ENCODE measurements at places on chromosomes 7 and 10.
A peak's percentile ranks its signal among the peaks of the same experiment; 100 is the strongest.

DNA sequence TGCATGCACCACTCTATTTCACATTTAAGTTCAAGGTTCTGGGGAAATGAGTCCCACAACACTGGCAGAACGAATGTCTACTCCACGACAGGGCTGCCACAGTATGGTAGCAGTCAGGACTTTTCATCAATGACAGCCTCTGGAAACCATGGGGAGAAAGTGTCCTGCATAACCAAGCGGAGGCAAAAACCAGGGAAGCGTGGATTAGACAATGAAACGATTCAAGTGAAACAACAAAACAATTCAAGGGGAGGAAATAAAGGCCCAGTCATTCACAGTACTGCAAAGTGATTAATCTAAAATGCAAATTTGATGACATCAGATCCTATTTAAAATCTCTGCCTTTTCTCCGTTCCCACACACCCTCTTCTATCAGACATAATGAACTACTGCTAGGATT is 168.2 kb downstream of the DPY19L1 start:
- no peak for DNase-seq

DNA sequence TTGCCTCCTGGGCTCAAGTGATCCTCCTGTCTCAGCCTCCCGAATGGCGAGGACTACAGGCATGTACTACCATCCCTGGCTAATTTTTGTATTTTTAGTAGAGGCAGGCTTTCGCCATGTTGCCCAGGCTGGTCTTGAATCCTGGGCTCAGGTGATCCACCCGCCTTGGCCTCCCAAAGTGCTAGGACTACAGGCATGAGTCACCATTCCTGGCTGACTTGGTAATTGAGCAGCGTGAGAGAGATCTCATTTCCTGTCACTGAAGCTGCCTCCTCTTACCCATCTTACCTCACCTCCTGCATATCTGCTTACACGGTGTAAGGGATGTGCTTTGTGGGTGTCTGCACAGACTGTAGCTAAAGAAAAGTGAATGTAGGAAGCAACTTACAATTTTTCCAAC is 9.7 kb downstream of the IFIT3 start:
- DNase-seq: no peak

GRCh38 chr10:34185998-34186397 is 629.1 kb downstream of the PARD3 start:
- no peak for DNase-seq

DNA sequence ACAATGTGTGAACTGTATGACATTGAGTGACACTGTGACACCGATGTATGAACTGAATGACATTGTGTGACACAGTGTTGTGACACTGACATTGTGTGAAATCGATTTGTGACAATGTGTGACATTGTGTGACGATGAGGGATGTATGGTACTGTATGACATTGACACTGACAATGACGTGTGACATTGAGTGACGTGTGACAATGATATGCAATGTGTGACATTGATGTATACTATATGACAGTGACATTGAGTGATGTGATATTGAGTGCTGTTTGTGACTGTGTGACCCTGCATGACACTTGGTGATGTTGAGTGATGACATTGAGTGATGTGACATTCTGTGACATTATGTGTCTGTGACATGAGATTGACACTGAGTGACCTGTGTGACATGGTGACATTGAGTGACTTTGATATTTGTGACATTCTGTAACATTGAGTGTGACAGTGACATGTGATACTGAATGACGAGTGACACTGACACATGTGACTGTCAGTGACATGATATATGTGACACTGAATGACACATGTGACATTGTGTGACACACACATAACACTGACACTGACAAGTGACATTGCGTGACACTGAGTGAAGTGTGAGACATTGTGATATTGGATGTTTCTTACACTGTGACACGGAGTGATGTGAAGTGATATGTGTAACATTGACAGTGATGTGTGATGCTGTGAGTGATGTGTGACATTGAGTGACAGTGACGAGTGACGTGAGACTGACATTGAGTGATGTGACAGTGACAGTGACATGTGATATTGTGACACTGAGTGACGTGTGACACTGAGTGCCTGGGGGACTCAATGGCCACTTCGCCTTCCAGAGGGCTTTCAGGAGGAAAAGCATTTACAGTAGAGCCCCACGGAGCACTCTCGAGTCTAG is 167.5 kb downstream of the PRKAG2 start:
- DNase-seq: no peak

GRCh38 chr7:100342765-100343164 is 15.2 kb upstream of the PILRB start:
- DNase-seq: no peak

GRCh38 chr7:26843705-26844104 is 20.7 kb downstream of the SKAP2 start:
- DNase-seq: no peak

DNA sequence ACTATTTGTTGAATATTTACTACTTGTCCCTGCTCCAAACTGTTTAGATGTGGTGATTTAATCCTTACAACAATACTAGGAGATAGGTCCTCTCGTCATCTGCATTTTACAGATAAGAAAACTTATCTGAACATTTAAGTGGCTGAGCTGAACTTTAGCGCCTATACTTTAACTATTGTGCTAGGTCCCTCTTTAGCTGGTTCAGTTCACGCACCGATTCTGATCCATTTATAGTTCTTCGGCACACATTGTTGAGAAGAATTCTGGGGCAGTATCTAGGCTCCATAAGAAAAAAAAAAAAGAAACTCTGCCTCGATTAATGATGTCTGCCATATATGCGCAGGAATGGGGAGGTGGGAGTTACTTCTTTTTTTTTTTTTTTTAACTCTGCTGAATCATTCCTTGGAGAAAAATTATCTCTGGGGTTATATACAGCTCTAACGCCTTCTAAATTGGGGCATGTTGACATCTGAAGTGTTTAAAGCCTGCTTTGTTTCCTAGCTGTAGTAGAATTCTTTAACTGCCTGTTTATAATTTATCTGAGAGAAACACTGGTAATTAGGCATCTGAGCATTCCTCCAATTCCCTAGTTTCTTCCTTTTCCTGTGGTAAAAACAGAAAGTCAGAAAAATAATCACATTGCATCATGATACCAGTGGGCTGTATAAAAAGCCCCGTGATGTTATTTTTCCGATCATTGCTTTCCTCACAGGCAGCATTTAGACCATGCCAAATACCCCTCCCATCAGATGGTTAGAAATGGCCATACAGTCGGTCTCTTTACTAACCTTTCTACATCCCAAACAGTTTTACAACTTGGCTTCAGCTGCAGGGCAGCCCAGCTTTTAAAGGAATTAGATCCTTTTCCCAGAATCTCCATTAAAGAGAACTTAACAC is 98.5 kb upstream of the KDM7A start:
- DNase-seq: no peak

GRCh38 chr10:129950676-129951075 is 13.4 kb downstream of the EBF3 start:
- DNase-seq: no peak

DNA sequence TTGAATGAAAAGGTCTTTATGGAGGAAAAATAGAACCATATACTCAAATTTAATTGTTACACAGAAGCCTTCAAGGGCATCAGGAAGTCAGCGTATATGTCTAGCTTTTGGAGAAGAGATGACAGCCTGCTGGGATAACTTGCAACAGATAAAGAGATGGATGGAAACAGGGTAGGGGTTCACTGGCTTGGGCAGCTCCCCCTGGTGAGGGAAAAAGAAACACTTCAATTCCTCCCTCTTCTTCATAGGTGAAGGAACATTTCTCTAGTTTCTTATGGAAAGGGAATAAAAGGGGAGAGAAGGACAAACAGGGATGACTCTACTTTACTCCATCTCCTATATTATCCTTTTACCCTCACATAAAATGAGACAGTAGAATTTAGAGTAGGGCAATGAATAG is 635.7 kb downstream of the PHTF2 start:
- no peak for DNase-seq

GRCh38 chr7:116952635-116953371 is 498 bp upstream of the ST7 start:
- DNase-seq: peak; percentile 41

- no peak for DNase-seq
These were observed 998 bp downstream of the CYP3A43 start for GRCh38 chr7:99828811-99829210.

DNA sequence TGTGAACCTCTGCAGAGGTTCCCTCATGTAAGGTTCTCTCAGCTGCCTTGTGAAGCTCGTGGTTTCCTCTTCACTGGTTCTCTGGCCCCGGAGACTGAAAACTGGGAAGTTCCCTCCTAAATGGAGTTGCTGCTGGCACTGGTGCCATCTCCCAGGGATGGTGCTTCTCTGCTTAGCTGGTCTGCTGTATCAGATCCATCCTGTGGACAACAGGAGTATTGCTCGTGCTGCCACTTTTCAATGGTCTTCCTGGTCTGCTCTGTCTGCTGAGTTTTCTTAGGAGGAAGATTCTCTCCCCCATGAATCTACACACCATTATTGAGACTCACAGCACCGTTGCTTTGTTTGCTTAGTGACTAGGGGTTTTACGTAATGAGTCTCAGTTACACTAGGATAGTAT is 247.8 kb downstream of the OTUD1 start:
- DNase-seq: no peak

Measured in mesothelial cell of epicardium (in vitro differentiated cells).